ENCODE measurements at places on chromosomes 2 and 18.

DNA sequence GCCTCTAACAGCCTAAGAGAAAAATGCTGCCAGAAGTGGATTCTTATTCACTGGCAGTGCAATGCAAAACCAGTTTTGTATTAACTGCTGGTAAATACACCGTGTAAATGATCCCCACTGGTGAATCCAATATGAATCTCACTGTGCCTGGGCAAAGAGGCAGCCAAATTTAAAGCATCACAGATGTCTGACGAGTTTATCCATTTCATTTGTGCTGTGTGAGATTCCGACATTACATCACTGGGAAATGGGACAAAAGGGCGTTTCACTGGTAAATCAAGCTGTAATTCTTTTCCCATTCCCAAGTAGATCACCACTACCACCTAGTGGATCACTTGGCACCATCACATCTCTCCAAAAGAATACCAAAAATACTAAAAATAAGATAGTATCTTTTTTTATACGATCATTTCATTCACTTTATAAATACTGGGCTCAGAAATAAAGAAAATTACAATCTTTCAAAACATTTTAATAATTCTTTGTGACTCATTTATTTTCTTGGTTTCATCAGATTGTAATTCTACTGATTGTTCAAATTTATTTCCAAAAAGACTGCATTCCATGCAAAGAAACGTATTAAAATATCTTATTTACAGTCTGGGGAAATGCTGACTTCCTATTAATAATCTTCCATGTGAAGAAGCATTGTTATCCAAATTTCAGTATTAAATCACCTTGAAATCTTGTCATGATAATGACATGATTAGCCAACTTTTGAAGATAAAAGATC, 125.6 kb downstream of the GRB14 start:
- no peak for DNase-seq

- no peak for DNase-seq
These were observed 127.3 kb downstream of the XRCC5 start for GRCh38 chr2:216236486-216236885.

- peak; percentile 45 for DNase-seq
These were observed 98.7 kb downstream of the ACVR1 start for GRCh38 chr2:157777427-157777826.

- no peak for DNase-seq
These were observed 24.4 kb downstream of the SGPP2 start for GRCh38 chr2:222448748-222449181.

DNA sequence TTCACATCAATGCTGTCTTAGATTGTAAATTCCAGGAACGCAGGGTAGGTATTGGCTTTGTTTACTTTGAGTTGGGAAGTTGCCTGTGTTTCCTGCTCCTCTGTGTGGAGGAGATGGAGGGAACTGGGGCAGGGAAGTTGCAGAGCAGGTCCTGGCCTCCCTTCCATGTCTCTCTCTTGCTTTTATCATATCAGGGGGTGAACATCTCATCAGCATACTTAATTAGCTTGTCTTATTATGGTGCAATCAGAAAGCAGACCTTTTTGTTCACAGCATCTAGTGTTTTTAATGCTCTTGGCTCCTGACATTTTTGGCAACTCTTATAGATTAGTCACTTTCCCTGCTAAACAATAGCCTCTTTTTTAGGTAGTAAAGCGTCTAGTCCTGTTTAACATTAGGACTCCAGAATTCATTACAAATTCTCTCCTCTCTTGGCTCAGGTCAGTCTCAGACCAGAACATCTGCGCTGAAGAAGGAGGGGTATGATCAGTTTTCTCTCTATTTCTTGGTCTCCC, 11.5 kb upstream of the DIPK1C start:
- DNase-seq = no peak

DNA sequence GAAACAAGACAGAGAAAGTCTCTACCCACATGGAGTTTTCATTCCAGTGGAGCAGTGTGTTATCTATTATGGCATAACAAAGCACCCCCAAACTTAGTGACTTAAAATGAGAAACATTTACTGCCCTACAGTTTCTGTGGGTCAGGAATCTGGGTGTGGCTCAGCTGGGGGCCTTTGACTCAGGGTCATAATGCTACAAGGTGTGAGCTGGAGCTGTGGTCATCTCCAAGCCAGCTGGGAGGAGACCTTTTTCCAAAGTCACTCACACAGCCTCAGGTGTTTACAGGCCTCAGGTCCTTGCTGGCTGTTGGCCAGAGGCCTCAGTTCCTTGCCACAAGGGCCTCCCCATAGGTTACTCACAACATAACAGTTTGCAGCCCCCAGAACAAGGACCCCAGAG, 169.2 kb downstream of the ETAA1 start:
- no peak for DNase-seq

All from colonic mucosa (tissue), 4 donors.